ENCODE measurements at places on chromosomes 2 and 18.

GRCh38 chr2:195498176-195498575, 158.8 kb upstream of the SLC39A10 start:
- peak; percentile 60 for DNase-seq

DNA sequence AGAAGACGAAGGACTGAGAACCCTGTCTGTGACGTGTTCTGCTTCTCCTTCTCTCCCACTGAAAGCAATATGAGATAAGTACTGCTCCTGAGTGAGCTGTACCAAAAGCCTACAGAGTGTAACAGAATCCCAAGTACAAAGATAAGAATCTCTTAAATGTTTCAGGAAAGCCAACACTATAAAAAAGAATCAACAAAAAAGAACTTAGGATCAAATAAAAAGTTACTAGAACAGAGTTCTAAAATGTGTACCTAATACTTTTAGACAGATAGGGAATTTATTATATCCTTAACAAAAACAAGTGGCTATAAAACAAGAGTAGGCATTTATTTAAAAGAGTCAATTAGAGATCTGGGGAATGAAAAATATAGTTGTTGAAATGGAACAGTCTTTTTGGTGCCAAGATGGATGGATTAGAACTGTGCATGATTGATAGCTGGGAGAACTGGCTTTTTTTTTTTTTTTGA, 49.0 kb downstream of the NCOA1 start:
- no peak for DNase-seq

GRCh38 chr2:215644233-215644897, 208.5 kb upstream of the FN1 start:
- no peak for DNase-seq

DNA sequence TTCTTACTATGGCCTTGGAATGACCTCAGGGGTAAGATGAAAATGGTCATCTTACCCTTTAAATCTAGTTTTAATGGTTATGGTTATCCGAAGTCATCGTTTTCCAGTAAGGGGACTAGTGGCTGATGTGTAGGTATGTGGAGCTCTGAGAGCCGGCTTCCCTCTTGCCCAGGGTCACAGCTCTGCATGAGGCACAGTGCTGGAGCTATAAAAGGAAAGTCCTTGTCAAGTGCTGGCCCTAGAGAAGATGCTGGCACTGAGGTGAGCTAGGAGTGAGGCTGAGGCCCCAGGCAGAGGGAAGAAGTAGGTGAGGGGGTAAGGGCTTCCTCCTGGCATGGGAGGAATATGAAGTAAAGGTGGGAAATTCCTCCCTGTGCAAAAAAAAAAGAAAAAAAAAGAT, 35.0 kb downstream of the SMARCAL1 start:
- no peak for DNase-seq

DNA sequence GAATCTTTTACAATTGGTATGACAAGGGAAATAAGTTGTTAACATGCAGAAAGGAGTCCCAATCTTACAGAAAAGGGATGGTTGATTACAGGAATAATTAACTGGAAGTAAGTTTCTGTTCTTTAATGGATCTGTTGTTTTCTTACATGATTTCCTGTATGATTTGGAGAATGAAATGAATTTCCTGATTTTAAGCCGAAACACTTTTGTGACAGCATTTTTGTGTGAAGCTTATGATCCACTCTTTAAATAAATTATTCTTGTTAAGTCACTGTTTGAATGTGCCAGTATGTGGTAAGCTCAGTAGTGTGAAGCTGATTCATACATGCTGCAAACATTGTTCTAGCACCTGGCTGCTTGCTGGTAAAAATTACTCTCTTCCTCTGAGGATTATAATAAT, 516.2 kb downstream of the DCDC2C start:
- no peak for DNase-seq

DNA sequence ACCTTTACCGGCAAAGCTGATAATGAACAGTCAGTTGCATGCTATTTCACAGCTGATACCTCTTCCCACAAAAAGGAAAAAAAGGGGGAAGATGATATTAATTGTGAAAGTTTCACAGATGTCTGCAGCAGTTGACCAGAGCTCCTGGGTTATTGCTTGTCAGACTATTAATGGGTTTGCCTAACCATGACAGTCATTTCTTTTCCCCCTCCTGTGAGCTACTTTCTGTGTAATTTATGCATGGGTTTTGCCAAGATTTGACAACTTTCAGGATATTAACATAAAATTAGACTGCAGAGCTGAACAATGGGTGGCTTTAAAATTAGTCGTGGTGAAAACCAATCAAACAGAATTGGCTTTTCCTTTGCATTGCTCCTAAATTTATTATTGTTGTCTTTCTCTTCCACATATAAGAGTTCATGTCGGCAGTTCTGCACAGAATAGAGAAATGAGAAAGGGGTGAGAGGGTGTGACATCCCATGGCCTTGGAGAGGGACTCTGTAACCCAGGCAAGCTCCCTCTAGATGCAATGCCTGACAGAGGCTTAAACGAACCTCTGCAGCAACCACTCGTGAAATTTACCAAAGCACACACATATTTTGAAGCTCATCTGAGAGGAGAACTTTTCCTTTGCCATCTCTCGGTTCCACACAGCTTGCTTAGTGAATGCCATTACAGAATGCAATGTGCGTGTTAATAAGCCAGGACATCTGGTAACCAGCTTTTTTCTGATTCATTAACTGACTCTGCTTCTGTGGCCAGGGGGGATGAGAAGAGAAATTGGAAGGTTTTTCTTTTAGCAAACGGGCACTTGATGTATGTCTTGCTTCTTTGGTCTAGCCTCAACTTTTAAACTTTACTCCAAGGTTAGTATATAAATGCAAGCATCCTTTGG, 82.2 kb upstream of the ITGA4 start:
- no peak for DNase-seq

- DNase-seq: no peak
These were observed 251.7 kb downstream of the TSN start for GRCh38 chr2:122007126-122007525.

DNA sequence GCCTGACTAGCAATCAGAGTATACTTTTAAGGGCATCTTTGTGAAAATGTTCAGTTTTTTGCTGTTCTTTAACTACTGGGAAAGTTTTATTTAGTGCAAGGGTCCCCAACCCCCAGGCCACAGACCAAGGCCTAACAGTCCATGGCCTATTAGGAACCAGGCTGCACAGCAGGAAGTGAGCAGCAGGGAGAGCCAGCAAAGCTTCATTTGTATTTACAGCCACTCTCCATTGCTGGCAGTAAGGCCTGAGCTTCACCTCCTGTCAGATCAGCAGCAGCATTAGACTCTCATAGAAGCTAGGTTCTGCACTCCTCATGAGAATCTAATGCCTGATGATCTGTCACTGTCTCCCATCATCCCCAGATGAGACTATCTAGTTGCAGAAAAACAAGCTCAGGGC, 17.1 kb upstream of the NR4A2 start:
- DNase-seq: no peak

DNA sequence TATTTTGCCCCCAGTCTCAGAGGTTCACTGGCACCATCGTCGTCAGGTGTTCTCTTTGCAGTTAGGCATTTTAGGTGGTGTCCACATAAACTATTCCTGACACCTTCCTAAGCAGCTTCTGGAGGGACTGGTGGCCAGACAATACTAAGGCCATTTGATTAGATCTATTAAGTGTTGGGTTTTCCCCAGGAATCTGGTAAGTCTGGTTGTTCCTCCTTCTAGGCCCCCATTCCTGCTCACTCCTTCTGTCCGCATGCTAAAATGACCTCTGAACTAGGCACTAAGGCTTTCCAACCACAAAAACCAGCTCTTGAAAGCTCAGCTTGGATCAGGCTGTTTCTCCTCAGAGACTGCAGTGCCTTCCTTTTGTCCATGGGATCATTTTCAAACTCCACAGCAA, 100.7 kb downstream of the MGAT5 start:
- DNase-seq: no peak

DNA sequence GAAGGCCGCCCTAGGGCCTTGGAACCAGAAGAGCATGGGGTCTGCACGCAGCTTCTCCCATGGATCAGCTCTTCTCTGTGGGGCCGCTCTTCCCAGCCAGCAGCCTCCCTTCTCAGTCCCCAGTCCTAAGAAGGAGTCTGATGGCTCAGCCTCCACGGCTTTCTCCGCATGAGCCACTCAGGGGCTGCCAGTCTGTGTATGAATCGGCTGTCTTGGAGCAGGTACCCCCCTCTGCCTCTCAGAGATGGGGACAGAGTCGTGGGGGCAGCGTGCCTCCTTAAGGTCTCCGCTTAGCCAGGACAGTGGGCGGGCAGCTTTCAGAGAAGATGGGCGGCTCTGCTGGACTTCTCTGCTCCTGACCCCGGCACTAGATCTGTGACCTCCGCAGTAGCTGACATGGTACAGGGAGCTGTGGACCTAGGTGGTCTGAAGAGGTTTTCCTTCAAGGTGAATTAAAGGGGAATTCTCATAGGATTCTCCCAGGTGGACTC, 21.6 kb downstream of the INPP5D start:
- no peak for DNase-seq

GRCh38 chr2:135963841-135964240, 21.6 kb downstream of the DARS1 start:
- no peak for DNase-seq

DNA sequence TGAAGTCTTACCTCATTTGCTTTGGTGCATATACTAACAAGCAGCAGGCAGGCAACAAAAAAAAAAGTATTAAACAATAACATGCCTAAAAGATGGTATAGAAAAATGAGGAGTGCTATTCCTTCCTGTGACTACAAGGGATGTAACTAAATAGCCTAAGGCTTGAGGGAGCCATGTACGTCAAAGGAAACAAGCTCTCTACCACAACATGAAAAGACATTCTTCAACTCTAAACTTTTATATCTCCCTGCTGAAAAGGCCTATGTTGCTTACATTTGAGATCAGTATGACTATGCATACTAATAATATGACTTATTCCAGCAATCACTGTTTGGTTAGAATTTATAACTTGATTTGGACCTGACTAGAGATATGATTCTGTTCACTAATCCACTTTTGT, 347.9 kb downstream of the ADCYAP1 start:
- no peak for DNase-seq

DNA sequence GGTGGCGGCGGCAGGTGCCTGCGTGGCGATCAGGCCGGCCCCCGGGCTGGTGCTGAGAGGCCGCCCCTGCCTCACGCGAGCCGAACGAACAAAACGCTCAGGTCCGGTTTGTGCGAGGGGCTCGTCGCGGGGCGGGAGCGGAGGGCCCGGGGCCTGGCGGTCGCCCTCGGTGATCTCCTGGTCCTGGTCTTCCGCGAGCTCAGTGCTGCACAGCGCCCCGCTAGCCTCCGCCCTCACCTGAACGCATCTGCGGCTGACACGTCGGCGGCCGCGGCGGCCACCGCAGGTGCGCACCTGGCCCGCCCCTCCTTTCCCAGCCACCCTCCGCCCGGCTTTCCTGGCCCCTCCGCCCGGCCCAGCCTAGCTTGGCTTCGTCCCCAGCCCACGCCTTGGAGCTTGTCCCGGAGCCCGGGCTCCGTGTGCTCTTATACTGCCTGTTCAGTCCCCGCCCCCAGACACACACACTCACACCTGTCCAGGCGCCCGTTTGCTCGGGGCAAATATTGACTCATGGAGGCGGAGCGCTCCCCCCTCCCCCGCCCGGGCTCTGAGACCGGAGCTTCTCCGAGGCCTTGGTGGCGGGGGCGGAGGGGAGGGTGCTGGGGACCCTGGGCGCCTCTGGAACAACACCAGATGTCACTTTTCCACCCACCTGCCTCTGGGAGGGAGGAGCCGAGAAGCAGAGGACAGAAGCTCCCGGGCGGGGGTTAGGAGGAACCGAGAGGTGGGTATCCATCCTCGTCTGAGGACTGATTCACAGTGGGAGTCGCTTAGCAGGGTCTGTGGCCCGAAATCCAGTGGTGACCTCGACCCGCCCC, 8.6 kb upstream of the CRYBA2 start:
- peak; percentile 39 for DNase-seq

DNA sequence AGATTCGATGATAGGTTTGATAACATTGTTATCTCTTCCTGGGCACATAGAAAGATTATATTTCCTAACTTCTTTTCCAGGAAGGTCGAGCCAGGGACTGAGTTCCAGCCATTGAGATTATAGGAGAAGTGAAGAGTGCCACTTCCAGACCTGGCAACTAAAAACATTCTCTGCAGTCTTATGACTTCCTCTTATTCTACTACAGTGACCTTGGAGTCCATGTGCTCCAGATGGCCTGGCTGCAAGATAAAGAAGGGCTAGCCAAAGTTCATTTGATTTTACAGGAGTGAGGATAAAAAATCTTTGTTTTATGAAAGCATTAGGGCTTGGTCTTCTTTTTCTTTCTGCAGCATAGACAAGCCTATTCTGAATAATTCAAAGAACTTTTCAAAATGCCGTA, 363.0 kb downstream of the FSIP2 start:
- no peak for DNase-seq

DNA sequence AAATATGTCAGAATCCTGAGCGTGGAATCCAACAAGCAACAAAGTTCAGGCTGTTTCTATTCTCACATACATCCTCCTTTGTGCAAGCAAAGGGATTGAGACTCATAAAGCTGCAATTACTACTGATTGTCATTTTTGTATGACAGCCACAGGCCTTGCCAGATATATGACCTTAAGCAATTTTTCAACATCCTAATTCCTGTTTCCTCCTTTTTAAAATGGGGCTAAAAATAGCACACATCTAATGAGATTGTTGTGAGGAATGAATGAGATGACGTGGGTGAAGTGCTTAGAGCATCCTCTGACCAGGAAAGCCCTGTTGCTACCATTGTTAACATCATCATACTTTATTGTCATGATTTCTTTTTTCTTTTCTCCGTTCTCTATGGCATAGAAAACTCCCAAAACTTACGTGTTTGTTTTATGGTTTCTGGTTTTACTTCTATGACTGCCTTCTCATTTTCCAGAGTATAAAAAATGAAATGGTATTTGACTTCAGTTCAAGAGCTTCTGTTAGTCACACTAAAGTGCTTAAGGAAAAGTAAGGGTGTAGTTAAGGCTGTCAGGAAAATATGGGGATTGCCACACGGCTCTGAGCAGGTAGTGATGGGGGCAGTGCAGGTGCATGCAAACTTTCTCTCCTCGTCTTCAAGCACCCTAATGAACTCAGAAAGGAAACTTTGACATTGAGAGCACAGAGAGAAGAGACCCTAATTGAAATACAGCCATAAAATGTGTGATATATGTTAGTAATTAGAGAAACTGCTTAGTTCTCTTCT, 590.6 kb upstream of the NETO1 start:
- no peak for DNase-seq

DNA sequence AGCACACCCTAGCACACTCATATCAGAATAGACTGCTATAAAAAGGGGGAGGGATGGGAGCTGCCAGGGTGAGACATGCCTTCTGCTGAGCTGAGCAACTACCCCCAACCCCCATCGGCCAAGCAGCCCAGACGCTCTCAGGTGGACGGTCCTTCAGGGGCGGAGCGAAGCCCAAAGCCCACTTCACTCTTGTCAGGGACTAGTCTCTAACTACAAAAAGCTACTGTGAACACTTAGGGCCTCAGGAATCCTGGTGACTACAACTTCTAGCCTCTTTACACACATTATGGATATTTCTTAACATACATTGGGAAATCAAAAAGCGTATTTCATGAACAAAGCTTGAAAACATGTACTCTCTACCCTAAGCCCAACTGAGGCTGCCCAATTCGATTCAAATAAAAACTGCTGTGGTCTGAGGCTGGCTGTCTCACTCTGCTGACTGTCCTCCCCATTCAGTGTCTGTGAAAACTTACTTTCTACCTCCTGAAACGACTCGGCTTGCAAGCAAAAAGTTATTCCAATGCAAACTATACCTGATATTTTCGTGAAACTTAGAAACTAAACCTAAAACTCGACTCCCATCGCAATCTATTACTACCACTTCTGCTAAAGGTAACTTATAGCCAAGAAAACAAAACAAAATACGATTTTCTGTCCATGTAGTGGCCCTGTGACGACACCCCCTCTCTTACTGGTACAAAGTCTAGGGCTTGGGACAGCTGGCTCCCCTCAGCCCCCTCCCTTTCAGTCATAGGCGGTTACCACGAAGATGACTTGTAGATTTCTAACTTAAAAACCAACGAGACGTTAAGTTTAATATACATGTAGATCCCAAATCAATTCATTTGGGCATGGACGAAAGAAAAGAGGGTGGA, 1.2 kb downstream of the SERTAD2 start:
- peak; percentile 64 for DNase-seq

Measured in neural progenitor cell (in vitro differentiated cells).